ENCODE measurements at places on chromosomes 5 and 9. TPM values are rescaled to one million over a fixed set of nuclear protein-coding genes. Genes with fewer than 3 reads are reported as not detected.
A peak's percentile ranks its signal among the peaks of the same experiment; 100 is the strongest.

- DNase-seq: no peak
These were observed 301.3 kb upstream of the ADCY2 start for GRCh38 chr5:7094626-7095025.

GRCh38 chr5:149959406-149960236, 937 bp upstream of the SLC26A2 start:
- DNase-seq: no peak

GRCh38 chr5:146671561-146672295, 155.7 kb upstream of the GPR151 start:
- DNase-seq: no peak

DNA sequence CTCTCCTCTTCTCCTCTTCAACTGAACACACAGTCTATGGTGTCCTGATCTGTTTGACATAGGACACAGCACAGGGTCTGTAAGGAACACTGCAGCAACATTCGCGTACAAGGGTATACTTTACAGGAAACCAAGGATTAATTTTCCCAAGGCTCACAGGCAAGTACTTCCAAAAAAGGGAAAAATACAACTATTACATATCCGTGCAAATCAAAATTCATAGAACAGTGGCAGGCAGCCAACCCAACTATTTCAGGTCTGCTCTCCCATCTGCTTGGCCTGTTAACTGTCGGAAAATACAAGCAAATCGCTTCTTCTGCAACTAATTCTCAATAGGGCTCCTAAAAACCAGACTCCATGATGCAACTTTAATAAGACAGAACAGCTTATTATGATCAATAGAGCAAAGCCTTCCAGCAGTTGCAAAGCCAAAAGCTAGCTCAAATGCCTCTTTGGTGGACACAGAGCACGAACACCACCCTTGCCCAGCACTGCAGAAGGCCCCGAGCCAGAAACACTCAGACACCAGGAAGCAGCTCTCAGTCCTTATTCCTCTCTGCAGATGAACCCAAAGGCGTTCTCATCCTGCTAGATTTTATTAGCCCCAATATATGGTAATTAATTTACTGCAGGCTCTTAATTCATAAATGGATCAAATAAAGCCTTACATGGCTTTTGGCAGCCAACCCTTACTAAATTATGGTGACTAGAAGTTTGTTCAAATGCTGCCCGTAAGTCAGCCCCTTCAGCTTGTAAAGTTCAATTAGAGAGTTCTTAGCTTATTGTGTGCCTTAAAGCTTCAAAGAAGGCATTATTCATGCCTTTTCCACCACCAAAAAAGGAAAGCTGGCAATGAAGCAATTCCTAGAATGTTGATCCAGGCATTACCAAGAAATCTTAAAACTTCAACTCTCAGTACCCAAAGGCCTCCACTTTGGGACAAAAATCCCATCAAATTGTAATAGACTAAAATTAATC, 68.8 kb downstream of the ZNF608 start:
- DNase-seq: no peak

DNA sequence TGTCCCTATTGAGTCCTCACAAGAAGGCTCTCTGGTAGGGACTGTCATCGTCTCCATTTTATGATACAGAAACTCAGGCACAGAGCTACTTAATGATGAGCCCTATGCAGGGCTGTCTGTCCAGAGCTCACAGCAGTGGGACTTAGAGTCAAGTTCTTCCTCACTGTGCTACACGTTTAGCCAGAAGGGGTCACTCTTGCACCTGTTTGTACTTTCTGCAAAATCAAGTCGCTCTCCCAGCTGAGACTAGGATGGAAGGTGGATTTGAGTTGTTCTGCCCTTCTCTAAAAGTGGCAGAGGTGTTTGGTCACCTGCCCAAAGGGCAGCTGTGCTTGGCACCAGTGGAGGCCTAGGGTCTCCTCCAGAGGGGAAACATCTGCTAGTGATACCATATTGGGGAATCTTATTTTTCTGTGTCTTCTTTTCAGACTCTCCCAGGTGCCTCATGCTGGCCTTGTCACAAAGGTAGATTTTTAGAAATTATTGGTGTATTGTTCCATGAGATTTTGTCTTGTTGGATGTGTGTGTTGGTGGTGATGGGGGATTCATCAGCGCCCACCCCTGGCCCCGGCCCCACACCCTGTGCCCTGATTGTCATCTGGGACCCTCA, 104.2 kb downstream of the PPARGC1B start:
- DNase-seq: peak; percentile 78

Gene C5orf58
- total RNA-seq: not detected

Gene PAEP
- 0.21 TPM for total RNA-seq

Gene PLAC8L1
- not detected for total RNA-seq

Gene GARIN3
- total RNA-seq: not detected

Data from kidney epithelial cell (primary cell).